ENCODE measurements at places on chromosomes 11 and 22.

DNA sequence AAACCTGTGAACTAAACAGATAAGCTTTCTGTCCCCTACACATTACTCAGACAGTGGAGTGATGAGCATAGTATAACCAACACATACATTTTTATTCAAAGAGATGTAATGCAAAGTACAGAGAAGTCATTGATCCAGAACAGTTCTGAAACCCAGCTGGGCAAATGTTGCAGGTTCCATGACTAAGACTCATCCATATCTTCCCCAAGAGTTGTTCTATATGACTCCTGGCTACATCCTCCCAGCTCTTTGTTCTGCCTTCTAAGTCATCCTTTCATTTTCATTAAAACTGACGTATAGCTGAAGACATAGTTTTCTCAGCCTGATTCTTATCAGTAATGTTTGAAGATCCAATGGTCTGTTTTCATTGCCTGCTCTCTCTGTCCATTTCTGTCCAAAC is 47.3 kb downstream of the PLAAT5 start:
- DNase-seq = no peak

DNA sequence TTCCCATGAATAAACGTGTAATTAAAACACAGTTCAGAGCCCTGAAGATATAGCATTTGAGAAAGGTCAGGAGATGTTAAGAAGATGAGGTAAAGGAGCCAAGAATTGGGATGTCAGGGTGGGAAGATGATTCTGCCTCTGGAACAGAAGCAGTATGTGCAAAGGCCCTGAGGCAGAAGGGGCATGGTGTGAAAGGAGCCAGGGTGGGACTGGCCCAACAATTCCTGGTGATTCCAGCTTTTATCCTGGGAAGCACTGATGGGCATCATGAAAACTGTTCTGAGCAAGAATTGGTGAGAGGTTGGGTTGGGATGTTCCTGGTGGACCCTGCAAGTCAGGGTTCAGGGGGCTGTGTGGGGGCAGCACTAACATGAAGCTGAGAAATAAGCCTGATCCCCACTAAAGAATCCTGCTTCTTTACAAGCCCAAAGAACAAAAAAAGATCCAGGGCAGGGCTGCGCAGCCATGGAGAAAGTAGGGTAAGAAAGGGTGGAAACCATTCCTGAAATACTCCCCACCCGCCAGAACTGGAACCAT is 2.5 kb upstream of the FXYD6 start:
- DNase-seq = no peak

- DNase-seq = no peak
Observed at GRCh38 chr11:19391026-19391425, 150.3 kb upstream of the E2F8 start.

DNA sequence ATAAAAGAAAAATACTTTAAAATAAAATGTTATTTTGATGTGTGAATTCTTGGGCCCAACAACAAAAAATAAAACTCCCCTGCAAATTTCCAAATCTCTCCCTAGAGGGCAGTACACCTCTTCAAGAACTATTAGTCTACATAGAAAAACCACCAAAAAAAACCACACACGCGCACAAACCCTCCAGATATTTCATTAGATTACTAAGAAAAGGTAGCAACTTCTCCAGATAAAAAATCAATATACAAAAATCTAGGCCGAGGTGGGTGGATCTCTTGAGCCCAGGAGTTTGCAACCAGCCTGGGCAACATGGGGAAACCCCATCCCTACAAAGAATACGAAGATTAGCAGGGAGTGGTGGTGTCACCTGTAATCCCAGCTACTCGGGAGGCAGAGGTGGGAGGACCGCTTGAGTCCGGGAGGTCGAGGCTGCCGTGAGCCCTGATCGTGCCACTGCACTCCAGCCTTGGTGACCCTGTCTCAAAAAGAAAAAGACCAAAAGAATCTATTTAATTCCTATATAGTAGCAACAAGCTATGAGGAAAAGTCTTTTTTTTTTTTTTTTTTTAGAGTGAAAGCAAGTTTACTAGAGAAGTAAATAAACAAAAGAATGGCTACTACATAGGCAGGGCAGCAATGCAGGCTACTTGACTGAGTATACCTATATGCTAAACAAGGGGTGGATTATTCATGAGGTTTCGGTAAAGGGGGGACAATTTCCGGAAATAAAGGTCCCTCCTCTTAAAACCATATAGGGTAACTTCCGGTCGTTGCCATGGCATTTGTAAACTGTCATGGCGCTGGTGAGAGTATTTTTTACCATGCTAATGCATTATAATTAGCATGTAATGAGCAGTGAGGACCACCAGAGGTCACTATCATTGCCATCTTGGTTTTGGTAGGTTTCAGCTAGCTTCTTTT is 13.1 kb downstream of the B3GNT6 start:
- DNase-seq = peak; percentile 60

DNA sequence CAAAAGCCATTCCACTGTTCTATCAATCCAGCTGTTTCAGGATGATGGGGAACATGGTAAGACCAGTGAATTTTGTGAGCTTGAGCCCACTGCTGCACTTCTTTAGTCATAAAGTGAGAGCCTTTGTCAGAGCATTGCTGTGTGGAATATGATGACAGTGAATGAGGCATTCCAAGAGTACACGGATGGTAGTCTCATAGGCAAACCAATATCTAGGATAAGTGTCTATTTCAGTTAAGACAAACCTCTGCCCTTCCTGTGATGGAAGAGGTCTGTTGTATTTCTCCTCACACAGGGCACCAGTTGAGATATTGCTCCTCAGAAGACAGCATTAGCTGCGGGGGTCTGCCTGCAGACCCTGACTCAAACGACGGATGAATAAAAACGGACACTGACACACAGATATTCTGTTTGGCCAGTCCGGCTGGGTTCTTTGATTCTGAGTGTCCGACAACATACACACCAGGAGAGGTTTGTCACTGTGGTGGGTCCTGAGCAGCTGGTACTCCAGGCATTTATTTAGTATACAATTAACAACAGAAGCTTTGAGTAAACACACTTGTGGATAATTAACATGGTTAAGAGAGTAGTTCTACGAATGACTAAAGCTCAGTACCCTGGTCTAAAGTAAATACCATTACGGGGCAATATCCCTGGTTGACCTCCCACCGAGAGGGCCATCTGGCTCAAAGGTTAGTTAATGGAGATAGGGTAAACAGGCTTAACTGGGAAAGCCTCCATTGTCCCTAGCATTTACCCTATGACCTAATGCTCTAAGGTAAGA is 121.7 kb downstream of the ZNF280B start:
- no peak for DNase-seq

- DNase-seq = no peak
Observed at GRCh38 chr11:73869332-73869949, 7.2 kb downstream of the COA4 start.

GRCh38 chr22:20584029-20584871 is 76.8 kb downstream of the MED15 start:
- no peak for DNase-seq
